ENCODE measurements at places on chromosomes 16 and 17.

GRCh38 chr17:19805006-19805405 lies 56.9 kb upstream of the ALDH3A1 start:
- H3K27me3 ChIP-seq, result no peaks in the 10 kb centered on the region
- no peaks in the 10 kb centered on the region for H3K4me1 ChIP-seq
- DNase-seq, result no peak

DNA sequence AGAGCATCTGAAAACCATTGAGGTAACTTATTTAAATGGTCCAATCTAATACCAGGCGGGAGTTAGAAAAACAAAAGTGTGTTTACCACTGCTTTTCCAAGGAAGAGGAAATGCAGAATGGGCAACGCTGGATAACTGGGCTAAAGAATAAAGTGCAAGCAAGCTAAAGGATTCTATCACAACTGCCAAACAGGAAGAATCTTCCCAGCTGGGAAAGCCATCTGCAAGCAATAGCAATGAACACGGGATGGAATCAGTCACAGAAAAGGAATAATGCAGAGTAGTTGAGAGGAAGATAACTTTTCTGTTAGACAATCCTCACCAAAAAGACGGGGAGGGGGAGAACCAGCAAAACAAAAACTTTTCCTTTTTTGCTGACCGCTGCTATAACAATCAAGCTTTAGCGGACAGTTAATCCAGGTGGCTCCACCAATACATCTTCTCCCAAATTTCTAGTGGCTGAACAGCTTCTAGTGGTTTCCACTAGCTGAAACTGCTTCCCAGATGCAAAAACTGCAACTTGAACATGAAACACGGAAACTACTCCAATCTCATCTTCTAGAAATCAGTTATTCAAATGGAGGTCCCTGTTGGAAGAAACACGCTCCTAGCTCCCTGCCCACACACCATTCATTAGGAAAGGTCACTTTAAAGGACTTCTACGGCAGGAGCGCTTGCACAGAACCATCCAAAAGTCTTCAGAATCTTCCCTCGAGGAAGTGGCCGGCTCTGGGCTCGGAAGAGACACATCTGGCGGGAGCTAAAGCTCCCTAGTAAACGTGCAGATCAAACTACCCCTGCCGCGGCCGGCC lies 929 bp downstream of the TMEM11 start:
- H3K27ac ChIP-seq, result peak overlapping the region; percentile 97
- no peaks in the 10 kb centered on the region for H3K27me3 ChIP-seq
- H3K4me1 ChIP-seq, result peaks cover 11% of the 10 kb centered on the region
- peaks cover 4% of the 10 kb centered on the region for H3K36me3 ChIP-seq
- no peak for DNase-seq

- peaks cover 12% of the 10 kb centered on the region for H3K4me1 ChIP-seq
- no peaks in the 10 kb centered on the region for H3K36me3 ChIP-seq
- no peak overlapping the region for H3K27ac ChIP-seq
- no peak overlapping the region for H3K4me3 ChIP-seq
These were observed 66.0 kb downstream of the SMPD3 start for GRCh38 chr16:68382296-68382718.

GRCh38 chr17:49364119-49364518 lies 2.1 kb upstream of the ZNF652 start:
- no peaks in the 10 kb centered on the region for H3K36me3 ChIP-seq
- no peak overlapping the region for H3K4me3 ChIP-seq
- no peak overlapping the region for H3K27ac ChIP-seq
- no peak for DNase-seq

GRCh38 chr17:29555840-29556239 lies 11.0 kb downstream of the ABHD15 start:
- no peaks in the 10 kb centered on the region for H3K4me1 ChIP-seq
- H3K27ac ChIP-seq, result no peak overlapping the region
- peak; percentile 17 for DNase-seq
- H3K4me3 ChIP-seq, result no peak overlapping the region
- H3K36me3 ChIP-seq, result no peaks in the 10 kb centered on the region

All from H1 (cell line).